ELF-1 (cell line): ENCODE measurements at places on chromosomes 12 and 14.
A peak's percentile ranks its signal among the peaks of the same experiment; 100 is the strongest.

DNA sequence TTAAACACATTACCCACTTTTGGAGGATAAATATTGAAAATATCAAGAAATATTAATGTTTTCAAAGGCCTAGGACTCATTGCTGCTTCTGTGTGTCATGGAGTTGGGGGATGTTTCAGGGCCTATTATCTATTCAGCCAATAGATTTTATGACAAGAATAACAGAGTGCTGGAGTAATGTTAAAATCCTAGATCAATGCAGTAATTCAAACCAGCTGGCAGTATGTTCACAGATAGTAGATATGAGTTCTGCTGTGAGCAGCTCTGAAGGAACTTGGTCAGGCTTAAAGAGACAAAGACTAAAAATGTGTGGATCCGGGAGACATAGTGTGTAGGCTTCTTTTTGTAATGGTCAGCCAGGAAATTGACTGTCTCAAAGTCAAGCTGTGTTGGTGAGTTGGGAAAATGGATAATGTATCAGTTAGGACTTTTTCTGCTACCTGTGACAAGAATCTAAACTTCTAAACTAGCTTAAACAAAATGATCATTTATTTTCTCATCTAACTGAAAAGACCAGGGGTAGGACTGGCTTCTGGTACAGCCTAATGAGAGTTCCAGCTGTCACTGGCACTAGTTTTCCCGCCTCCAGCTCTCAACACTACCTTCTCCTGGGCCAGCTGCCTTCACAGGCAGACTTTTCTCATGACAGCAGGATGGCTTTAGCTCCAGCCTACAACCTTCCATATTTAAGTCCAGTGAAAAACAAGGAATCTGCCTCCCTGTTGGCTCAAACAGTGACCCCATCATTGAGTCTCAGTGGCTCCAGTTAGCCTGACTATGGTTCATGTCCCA, 16.3 kb upstream of the POLR3B start:
- no peak for DNase-seq

DNA sequence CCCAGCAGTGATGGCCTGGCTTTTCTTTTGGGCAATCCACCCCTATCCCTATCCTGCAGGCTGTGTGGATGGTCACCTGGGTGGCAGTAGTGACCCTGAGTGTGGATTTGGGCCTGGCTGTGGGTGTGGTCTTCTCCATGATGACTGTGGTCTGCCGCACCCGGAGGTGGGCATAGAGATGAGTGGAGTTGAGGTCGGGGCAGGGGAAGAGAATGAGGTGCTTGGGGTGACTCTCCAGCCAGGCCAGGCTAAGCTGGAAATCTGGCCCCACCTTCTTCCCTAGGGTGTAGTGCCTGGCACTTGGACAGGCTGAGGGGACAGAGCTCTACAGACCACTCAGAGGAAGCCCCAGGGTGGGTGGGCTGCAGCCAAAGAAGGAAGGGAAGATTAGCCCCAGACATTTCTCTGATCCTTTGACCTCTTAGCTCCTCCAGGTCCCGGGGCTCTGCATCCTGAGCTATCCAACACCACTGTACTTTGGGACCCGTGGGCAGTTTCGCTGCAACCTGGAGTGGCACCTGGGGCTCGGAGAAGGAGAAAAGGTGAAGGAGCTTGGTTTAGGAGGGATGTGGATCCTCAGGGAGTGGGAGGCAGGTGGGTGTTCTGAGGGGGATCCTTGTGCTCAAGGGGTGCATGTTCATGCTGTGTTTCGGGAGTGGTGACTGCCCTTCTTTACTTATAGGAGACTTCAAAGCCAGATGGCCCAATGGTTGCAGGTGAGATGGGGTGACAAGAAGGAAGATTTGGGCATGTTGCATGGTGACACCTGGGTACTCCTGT, 8.4 kb downstream of the B4GALNT1 start:
- DNase-seq, result no peak

- no peak for DNase-seq
These were observed 20.8 kb downstream of the DYRK2 start for GRCh38 chr12:67669217-67669933.

DNA sequence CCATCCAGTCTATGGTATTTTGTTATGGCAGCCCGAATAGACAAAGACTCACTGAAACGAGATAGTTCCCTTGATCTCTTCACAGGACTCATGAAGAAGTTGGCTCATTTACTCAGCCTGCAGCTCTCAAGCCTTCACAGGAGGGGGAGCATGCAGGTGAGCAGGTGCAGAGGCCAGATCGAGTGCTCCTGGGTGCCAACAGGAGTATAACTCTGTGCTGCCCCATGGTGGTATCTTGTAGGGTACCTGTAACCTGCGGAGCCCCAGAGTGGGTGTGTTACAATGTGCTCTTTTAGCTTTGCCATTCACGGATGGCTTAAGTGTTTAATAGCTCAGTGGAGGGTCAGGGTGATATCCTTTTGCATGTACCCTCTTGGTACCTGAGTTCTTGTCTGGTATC, 159.5 kb downstream of the METTL25 start:
- no peak for DNase-seq

GRCh38 chr14:102540315-102541028, 30.9 kb upstream of the ANKRD9 start:
- peak; percentile 48 for DNase-seq

DNA sequence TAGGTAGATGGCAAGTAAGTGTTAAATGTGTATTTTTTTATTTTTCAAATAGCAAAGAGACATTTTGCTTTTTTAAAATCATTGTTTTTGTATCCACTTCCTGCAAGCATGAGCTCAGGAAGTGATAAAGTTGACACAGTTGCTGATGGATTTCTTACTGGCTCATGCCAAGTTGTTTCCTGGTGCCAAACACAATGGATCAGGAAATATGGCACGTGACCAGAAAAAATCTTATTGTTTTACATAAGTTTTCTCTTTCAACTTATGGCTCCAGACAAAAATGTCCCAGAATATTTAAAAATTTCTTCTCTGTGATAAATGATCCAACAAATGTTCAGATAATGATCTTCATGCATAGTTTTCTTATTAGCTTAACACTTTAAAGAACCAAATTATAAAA, 1279.1 kb upstream of the FLRT2 start:
- DNase-seq, result no peak

GRCh38 chr14:77882636-77883035, 82.7 kb downstream of the ADCK1 start:
- peak; percentile 68 for DNase-seq
